ENCODE measurements at places on chromosomes 4 and X.

- no peak for DNase-seq
Measured at GRCh38 chr4:21991050-21991449, 42.5 kb upstream of the KCNIP4 start.

DNA sequence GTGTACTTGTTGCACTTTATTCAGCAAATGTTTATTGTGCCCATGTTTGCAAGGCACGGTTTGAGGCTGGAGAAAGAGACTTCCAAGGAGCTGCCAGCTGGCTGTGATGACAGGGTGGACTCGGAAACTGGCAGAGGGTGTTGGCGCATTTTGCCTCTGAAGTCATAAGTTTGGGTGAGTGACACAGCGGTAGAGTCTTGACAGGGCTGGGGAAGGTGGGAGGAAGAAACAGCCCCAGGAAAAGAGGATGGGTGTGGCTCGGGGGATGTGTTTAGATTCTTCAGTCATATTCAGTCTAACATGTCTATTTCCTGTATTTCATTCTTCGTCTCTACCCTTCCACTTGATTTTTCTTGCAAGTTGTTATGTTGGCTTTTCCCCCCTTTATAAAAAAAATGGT lies 77.0 kb upstream of the STOX2 start:
- no peak for DNase-seq

DNA sequence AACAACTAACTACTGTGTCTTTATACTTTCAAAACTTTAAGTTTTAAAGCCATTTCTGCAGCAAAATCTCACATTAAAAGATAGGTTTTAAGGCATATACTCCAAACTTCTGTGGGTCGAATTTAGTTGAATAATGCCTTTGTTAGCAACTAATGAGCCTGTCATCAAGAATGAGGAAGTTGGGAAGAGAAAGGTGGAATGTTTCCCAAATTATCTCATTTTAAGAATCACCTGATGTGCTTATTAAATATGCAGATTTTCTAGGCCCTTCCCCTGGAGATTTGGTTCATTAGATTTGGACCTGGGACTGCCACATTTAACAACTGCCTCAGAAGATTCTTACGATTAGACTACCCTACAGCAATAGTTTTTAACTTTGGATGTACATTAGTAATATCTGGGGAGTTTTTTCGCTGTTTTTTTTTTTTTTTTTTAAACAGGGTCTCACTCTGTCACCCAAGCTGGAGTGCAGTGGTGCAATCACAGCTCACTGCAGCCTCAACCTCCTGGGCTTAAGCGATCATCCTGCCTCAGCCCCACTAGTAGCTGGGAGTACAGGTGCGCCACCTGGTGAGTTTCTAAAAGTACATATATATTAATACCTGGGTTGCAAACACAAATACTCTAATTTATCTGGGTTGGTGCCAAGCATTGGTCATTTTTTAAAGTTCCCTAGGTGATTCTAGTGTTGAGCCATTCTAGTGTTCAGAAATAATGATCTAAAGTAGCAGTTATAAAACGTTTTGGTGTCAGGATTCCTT lies 16.1 kb upstream of the TASL start:
- DNase-seq = no peak

DNA sequence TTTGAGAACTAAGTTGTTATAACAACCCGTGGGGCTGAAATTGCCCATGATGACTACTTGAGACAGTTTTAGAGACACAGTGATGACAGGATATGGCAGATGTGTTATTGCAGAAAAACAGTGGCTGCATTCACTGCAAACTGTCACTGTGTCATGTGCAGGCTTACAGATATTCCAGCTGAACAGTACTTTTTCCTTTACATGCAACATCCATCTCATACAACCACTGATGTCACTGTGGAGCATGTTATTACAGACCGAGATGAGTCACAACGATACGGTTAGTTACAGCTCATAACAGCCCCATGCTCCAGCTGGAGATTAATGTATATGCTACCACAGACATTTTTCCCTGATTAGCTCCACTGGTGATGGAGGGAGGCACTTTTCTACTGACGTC lies 207.4 kb downstream of the TMA16 start:
- no peak for DNase-seq

DNA sequence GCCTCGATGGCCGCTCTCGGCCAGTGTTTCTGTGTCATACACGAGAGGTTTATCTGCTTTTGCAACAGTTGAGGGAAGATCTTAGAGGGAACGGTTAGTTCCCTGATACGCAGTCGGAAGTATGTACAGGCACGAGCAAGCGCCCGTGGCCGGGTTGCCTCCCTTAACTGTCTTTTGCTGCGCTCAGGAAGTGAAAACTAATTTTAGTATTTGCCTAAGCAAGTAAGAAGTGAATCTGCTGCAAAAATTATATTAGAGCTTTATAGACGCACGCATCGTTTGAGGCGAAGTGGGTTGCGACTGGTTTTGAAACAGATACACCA lies 695 bp downstream of the MTM1 start:
- peak; percentile 25 for DNase-seq

DNA sequence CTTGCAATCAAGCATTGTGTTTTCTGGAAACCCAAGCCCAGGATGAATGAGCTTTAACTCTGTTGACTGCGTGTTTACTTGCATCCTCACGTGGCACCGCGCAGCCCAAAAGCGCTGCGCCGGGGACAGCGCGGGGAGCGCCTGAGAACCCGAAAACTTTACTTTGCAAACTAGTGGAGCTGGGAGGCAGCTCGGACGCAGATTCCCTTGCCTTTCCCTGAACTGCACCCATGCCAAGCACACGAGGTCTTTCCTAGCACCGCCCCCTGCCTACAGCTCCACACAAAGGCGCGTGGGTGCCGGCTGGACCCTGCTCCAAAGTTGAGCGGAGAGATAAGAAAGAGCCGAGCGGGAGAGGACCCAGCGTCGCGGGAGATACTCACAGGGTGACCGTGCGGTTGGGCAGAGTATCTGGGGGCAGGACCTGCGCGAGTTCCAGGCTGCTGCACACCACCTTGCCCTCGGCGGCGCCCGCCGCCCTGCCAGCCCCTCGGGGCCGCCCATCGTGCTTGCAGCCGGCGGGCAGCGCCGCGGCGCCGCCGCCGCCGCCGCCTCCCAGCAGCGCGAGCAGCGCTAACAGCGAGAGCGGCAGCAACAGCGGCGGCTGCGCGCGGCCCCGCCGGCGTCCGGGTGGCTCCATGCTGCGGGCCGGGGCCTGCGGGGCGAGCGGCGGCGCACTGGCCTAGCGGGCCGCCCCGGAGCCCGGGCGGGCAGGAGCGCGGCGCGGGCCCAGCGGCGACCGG lies 550 bp downstream of the ADGRA3 start:
- peak; percentile 81 for DNase-seq

DNA sequence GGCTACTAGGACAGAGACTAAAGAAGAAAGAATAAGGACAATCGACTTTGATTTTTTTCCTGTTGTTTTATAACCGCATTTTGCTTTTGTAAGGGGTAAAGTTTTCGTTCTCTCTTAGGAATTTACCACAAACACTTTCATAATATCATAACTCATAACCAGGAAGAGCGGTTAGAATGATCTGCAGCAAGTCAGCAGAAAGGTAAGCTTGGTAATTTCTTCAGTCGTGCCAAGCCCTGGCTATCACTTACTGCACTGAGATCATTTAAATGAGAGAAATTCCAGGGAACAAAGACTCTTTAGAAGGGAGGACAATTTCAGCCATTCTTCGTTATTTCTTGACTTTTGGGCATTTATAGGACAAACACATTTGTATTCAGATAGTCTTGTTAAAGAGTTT lies 258.1 kb downstream of the UNC5C start:
- no peak for DNase-seq

DNA sequence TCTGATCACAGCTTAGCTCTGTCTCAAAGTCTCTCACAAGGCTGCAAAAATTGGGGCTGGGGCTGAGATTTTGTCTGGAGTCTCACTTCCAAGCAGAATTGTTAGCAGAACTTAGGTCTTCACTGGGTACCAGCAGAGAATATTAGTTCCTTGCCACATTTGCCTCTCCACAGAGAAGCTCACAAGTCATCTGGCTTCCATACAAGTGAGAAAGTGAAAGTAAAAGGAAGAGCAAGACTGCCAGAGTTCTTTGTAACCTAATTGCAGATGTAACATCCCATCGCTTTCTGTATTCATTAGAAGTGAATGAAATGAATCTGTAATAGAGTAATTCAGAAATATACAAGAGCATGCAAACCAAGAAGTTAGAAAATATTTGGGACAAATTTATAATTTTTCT lies 624.1 kb upstream of the GNPDA2 start:
- peak; percentile 18 for DNase-seq

- no peak for DNase-seq
Measured at GRCh38 chr4:120850018-120850599, 72.4 kb downstream of the PRDM5 start.

- no peak for DNase-seq
Measured at GRCh38 chrX:36867143-36867542, 141.0 kb upstream of the FAM47C start.

DNA sequence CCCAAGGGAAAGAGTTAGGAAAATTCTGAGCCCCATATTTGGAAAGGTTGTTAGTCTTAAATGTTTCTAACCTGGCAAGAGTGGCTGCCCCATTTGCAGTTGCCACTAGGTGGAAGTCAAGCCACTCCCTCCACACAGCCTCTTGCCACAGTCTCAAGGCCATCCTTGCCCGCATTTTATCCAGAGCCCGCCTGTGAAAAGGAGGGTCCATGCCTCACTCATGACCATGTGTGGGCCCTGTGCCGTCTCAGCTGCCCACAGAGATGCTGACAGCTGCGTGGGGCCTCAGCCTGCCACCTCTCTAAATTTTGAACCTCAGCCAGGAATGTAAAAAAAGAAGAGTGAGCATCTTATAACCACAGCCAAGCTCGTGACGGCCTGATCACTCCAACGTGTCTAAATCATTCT lies 201.5 kb upstream of the FAM241A start:
- DNase-seq = peak; percentile 28

- no peak for DNase-seq
Measured at GRCh38 chrX:111490688-111491087, 20.8 kb upstream of the SERTM2 start.

GRCh38 chr4:75653845-75654503 lies 19.2 kb downstream of the G3BP2 start:
- no peak for DNase-seq

GRCh38 chr4:38647101-38647819 lies 16.7 kb upstream of the KLF3 start:
- no peak for DNase-seq

DNA sequence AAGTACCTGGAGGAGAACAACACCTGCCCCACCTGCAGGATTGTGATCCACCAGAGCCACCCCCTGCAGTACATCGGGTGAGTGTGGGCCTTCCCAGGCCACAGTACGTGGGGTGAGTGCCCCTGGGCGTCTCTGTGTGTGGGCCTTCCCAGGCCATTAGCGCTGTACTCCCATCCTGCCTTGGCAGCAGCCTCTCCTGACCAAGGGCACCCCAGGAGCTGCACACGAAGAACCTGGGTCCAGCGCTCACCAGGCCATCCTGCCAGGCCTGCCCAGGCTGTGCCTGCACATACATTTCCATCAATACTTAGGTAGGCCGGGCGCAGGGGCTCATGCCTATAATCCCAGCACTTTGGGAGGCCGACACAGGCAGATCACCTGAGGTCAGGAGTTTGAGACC lies 29.3 kb downstream of the PCGF3 start:
- no peak for DNase-seq

- DNase-seq = no peak
Measured at GRCh38 chrX:77223046-77223445, 224.1 kb upstream of the FGF16 start.

GRCh38 chr4:67499799-67500198 lies 45.5 kb downstream of the CENPC start:
- DNase-seq = no peak

DNA sequence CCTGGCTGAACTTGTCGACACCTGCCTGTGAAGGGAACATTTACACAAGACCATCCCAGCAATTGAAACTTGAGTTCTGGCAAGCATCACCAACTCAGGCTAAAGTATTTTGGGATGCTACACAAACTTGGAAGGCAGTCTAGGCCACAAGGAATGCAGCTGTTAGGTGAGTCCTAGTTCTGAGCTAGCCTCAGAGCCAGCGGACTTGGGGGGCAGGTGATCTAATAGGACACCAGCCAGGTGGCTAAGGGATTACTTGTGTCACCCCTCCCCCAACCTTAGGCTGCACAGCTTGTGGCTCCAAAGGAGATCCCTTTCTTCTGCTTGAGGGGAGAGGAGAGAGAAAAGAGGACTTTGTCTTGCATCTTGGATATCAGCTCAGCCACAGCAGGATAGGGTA lies 62.3 kb upstream of the DKK2 start:
- DNase-seq = no peak

- no peak for DNase-seq
Measured at GRCh38 chr4:10173037-10173753, 56.6 kb upstream of the WDR1 start.

DNA sequence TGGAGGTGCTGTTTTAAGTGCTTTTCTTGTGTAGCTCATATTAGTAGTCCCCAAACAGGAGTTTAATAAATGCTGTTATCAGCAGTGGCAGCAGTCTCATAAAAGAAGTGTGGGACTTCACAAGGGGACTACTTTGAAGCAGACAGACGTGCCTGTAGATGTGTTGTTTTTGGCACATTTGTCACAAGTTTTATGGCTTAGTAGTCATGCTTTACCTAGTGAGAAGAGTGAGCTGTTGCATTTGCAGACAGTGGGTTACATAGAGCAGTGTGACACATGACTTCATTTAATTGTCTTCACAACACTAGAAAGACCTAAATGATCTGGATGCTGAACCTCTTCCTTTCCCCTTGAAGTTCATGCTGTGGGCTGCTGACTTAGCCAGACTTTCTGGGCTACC lies 149.5 kb upstream of the MBNL3 start:
- DNase-seq = no peak

DNA sequence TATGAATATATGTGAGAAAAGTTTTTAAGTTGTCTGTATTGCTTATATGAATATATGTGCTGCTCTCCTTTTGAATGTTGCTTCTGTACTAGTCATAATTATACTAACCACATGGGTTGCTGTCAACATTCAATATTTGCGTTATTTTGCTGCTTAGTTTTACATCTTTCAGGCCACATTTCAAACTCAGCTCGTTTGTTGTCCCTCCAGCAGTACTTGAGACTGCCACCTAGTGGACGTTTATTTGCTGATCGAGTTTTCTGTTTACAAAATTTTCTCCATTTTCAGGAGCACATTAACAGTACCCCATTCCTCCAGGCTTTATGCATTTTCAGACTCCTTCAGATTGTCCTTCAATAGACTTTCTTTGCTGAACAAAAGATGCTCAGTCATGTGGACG lies 75.8 kb downstream of the NUDT11 start:
- no peak for DNase-seq

DNA sequence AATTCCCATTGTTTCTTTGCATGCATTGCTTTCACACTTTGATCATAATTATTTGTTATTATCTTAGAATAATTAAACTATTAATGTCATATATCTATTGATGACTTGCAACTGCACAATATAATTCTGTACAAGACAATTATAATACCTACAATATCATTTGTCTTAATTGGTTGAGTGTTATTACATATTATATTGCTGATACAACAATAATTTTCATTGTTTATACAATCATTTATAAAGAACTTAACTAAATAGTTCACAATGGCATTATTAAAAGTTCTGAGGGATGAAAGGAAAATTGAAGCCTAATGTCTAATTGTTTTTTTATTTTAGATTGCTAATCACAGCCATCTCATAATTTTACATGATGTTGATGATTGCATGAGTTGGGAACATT lies 227.6 kb downstream of the GALNTL6 start:
- no peak for DNase-seq

Data from right hindlimb (tissue), 1 donor.